Activated CD8-positive, alpha-beta memory T cell treated with anti-CD3 and anti-CD28 coated beads for 1 hour (primary cell): ENCODE measurements at places on chromosomes 6 and 20.

DNA sequence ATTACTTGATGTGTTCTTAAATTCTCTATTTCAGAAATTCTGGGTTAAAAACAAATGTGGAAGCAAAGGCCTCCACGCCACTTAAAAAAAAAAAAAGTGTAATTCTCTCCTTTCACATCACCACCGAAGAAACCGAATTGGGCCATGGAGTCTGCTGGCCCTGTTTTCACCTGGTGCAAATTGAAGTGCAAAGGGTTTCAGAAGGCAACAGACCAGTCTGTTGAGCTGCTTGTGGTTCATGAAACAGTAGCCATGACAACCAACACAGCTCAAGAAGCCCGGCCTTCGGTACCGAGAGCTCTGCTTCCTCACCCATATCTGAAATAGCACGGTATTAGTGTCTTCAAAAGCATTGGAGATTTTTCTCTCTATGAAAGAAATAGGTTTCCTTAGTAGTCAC is 63.1 kb downstream of the GMPR start:
- no peak for DNase-seq

- DNase-seq, result no peak
Measured at GRCh38 chr20:7696311-7696710, 243.9 kb downstream of the HAO1 start.

DNA sequence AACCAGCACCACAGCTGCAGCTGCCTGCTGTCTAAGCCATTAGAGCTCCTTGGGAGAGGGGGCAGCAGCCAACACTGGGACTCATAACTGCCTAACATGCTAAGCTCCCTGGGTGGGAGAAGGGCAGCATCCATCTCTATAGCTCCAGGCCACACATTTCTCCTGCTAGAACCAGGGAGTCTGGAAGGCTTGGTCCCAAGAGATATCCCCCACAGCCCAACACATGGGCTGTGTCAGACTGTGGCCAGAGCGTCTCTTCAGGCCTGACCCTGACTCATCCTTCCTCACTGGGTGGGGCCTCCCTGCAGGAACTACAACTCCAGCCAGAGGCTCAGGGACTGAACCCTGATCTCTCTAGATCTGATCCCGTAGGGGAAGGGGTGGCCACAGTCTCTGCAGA is 411.1 kb downstream of the HDGFL1 start:
- no peak for DNase-seq

- no peak for DNase-seq
Measured at GRCh38 chr6:22231616-22232015, 65.2 kb downstream of the PRL start.

DNA sequence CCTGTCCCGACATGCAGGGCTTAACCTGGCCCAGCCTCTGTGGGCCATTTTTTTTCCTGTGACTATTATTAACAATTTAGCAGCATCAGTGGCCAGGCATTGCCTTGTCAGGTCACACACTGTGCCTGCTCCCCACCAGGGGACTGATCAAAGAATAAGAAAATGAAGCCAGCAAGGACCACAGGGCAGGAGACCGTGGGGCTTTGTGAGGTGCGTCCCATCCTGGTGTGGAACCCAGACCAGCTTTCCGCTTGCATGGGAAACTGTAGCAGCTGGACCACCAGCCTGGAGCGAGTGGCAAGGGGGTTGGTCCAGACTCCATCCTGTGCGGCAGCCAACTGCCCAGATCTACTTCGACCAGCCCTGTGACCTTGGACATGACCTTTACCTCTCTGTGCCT is 218.3 kb downstream of the ANKRD60 start:
- DNase-seq, result no peak
